H9 (cell line): ENCODE measurements at places on chromosomes 16 and 17.

- no peak for DNase-seq
Observed at GRCh38 chr17:81905424-81905875, 3.4 kb downstream of the NPB start.

DNA sequence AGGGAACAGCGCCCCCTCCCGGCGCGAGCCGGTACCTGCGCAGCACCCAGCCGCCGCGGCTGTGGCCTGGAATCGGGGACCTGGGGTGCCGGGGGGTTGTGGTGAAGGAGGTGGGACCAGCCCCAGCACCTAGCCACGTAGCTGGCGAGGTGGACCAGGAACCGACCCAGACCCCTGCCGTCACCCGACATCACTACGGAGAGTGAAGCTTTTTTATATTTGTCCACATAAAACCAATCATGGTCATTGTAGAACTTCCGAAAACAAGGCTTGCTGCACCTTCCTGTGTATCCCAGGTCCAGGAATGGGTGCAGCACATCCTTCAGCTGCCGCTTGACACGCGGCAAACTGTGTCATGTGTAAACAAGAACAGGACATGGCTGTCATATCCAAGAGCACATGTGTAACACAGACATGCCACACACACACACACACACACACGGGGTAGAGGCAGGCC, 1.3 kb downstream of the HBQ1 start:
- DNase-seq, result no peak

GRCh38 chr17:72671016-72671415, 421.5 kb downstream of the SLC39A11 start:
- no peak for DNase-seq

- no peak for DNase-seq
Observed at GRCh38 chr17:37164057-37164456, 211.7 kb upstream of the C17orf78 start.

GRCh38 chr16:57225978-57226377, 19.1 kb upstream of the ARL2BP start:
- no peak for DNase-seq

DNA sequence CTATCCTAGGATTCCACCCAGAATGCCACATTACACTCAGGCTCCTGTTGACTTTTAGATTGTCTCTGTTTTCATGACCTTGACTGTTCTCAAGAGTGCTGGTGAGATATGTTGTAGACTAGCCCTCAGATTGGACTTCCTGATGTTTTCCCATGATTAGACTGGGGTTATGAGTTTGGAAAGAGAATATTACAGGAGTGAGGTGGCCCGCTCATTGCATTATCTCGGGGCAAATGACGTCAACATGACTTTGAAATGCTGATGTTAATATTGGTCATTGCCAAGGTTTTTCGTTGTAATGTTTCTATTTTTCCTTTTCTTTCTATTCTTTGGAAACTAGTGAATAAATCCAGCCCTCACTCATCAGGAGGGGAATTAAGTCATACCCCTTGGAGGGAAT, 355.7 kb upstream of the MON1B start:
- DNase-seq, result no peak

DNA sequence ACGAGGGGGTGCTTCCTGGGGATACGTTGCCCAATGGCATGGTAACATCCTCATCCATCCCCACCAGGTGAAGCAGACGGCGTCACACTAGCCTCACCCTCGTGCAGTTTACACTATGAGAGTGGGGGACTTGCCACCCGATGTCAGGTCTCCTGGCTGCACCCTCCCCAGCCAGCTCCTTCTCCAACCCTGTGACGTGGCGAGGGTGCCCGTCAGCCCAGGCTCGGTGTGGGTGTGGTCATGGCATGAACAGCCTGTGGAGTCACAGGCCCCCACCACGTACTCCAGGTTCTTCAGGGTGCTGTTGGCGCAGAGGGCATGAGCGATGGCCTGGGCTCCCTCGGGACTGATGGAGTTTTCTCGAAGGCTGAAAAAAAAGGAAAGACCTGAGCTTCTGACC, 28.3 kb downstream of the NLRC3 start:
- no peak for DNase-seq

GRCh38 chr16:67430977-67431774, at the start of gene HSD11B2:
Gene HSD11B2, plus strand, starts transcription at chr16:67431121. Its CDS starts 128 bp downstream, at chr16:67431249.
- DNase-seq, result peak; percentile 81

DNA sequence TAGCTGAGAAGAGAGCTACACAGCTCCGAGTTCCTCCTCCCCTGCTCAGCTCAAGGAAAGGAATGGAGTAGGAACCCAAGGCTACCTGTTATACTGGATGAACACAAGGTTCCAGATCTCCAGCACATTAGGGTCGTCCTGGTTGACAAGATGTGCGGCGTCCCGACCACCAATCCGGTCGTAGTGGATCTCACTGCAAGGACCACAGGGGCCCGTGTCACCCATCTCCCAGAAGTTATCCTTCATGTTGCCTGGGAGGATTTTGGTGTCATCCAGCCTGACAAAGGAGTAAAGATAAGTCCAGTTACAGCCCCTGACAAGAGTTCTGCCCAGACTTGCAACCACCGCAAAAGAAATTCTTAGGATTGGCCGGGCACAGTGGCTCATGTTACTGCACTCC, 17.6 kb downstream of the AARS1 start:
- no peak for DNase-seq

DNA sequence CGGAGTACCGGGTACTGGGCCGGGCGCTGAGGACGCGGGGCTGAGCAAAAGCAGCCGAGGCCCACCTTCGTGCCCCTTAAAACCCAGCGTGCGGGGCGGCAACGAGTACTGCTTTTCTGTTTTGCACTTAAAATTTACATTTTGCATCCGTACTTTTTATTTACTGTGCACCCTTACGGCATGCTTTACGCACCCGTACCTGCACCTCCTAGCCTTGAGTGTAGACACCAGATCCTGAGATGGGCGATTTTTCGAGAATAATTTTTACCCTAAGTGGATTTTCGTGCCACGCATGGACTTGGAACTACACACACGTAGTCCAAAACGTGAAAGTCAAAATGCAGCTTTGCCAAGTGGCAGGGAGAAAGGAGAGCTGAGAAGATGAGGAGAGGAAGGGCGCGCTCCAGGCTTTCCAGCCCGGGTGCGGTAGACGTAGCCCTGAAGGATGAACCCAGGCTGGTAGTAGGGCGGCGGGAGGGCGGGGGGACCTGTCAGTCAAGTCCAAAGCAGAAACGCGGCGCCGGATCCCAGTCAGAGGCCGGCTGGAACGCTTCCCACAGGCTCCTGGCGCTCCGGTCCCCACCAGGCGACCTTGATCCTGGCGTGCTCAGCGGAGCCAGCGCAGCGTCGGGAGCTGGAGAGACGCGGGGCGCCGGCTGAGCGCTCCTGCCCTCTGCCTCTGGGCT, 1.2 kb upstream of the CBLN1 start:
- peak; percentile 80 for DNase-seq

GRCh38 chr16:66267292-66268014, 99.0 kb upstream of the CDH5 start:
- peak; percentile 20 for DNase-seq

GRCh38 chr17:31931756-31932155, 5.1 kb upstream of the SUZ12 start:
- DNase-seq, result peak; percentile 5

- no peak for DNase-seq
Observed at GRCh38 chr16:52727441-52727840, 180.5 kb upstream of the TOX3 start.

- no peak for DNase-seq
Observed at GRCh38 chr17:2983255-2983654, 80.2 kb downstream of the OR1D5 start.

DNA sequence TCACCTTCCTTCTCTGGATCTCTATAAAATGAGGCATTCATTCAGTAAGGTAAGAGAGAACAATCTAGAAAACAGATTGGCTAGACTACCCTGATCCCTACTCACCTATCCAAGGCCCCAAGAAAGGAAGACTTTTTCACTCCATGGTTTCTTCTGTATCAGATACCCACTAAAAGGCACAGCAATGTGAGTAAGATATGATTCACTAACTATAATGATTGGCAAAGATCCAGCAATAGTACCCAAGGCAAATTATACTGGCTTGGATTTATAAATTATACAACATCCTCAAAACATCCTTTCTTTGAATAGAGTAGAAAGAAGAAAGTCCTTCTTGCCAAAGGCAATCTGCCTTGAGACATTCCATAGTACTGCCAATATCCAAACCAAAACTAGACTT, 1432.0 kb upstream of the GOT2 start:
- no peak for DNase-seq

DNA sequence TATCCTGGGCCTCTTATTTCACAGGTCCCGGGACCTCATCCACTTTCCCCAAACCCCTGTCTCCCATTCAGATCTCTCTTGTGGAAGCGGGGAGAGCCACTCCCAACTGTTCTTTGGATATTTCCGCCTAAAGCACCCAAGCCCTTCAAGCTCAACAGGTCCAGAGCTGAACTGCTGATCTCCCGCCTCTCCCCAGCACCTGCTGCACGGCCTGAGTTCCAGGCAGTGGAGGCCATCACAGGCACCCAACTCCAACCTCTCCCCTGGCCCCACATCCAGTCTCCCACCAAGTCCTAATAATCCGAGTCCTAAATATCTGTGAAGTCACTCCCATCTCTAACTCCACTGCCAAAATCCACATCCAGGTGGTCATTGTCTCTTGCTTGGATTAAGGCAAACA, 6.5 kb downstream of the ITGA2B start:
- no peak for DNase-seq

DNA sequence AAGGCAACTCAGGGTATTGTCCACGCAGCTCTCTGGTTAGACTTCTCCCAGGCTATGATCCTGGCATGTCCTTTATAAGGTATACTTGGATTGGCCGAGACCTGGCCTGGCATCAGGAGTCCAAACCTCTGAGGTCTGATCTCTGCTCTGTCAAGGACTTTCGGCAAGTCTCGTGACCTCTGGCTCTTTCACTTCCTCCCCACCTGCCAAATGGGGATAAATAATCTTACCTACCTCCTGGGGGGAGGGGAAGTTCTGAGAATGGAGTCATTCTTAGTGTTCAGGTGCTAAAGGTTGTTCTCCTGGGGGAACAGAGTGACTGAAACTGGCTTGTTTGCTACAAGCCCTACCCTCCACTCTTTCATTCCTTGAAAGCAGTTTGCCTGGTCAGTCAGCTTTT, 7.6 kb downstream of the ATXN1L start:
- no peak for DNase-seq

DNA sequence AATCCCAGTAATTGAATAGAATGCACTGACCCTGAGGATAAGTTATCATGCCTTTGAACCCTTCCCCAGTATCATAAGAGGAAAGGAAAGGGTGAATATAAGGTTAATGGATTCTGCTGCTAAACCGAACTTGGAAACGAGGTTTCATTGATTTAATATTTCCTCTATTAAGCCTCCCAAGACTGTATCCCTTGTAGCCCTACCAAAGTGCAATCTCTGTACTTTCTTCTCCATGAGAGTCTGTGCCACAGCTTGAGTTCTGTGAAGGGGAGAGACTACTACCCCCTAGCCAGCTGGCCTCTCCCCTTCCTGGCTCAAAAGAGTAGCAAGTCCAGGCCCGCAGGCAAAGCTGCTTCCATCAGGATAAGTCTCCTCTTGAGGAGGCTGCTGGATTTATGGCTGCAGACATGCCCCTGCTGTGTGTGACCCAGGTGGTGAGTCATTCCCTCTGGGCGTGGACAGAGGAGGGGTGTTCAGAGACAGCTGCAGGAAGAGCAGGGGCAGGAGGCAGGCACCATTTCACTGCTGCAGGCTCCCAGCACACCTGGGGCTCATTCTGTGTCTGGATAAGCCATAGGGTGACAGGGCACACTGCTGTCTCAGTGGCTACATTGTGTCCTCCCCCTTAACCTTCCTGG, 58.4 kb downstream of the TOM1L2 start:
- peak; percentile 92 for DNase-seq

- no peak for DNase-seq
Observed at GRCh38 chr16:84635702-84636101, 12.6 kb upstream of the KLHL36 start.

DNA sequence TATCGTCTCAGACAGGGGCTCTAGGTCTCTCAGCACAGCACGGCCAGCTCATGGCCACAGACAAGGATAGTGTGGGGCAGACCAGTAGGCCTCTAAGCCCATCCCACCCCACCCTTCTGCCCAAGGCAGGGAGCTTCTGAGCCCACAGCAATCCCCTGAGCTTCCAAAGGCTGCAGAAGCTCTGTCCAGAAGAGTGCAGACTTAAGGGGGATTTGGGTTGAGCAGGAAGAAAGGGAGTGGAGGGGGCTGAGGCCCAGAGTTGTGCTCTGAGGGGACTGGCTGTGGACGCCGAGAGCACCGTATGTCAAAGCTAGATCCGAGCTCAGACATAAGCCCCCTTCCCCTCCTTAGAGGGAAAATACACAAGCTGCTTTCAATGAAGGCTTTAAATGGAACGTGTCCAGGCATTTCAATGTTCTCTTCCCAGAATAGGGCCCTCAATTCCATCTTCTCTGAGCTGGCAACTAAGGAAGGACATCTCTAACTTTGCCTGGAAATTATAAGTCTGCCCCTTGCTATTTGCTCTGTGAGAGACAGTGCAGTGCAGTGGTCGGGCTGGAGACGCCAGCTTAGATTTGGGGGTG, 116.4 kb upstream of the RPL38 start:
- no peak for DNase-seq

DNA sequence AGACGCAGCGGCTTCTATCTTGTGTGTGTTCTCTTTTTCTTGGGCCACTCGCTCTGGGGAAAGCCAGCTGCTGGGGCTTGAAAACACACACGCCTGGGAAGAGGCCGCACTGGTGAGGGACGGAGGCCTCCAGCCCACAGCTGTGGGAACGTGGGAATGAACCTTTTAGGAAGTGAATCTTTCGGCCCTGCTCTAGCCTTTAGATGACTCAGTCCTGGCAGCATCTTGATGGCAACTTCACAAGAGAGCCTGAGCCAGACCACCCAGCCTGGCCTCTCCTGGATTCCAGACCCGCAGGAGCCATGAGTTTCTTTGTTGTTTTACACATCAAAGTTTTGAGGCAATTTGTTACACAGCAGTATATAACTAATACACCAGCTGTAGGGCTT, 2.2 kb upstream of the PDPK1 start:
- no peak for DNase-seq

DNA sequence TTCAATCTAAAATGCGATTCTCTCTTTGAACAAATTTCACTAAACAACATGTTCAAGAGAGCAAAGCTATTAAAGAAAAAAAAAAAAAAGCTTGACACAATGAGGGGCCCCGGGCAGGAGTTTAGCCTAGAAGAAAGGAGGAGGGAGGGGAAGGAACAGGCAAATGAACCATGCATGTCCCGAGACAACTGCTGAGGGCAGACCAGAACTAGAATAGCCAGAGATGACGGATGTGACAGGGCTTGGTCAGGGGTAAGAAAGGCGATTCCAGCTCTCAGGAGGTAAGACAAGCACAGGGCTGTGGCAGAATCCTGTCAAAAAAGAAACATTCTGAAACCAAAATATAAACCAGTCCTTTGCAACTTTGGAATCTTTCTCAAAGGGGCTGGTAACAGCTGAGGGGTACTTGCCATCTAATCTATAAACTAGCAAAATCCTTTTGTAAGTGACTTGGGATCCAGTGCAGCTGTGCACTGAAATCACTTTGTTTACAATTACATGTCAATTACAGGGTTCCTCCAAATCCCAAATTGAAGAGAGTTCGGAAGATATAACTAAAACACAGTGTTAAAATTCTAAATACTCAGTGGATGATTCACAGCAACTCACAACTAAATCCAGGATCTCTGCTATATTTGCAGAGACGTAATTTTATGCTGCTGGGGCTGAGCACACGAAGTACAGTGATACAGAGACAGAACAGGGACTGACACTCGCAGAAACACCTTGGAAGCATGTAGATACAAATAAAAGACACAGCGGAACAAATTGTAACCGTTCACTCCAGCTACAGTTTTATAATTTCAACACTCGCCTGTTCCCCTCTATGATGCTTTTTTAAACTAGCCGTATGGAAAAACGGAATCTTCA, 567.4 kb upstream of the ZFHX3 start:
- DNase-seq, result no peak

GRCh38 chr17:40648384-40648968, 858 bp upstream of the SMARCE1 start:
- DNase-seq, result no peak
